Stimulated activated CD4-positive, alpha-beta T cell treated with anti-CD3 and anti-CD28 coated beads, TNF-alpha, amount 100 ng/mL, for 1 hour (primary cell): ENCODE measurements at places on chromosomes 16 and 17.

- no peak for DNase-seq
These were observed 31.2 kb downstream of the RPGRIP1L start for GRCh38 chr16:53672461-53672860.

- DNase-seq = no peak
These were observed 8.1 kb upstream of the NKD1 start for GRCh38 chr16:50539822-50540710.

GRCh38 chr16:75258807-75259141 is 7.3 kb upstream of the BCAR1 start:
- DNase-seq = no peak

GRCh38 chr17:2383628-2384167 is 17.2 kb downstream of the MNT start:
- no peak for DNase-seq

DNA sequence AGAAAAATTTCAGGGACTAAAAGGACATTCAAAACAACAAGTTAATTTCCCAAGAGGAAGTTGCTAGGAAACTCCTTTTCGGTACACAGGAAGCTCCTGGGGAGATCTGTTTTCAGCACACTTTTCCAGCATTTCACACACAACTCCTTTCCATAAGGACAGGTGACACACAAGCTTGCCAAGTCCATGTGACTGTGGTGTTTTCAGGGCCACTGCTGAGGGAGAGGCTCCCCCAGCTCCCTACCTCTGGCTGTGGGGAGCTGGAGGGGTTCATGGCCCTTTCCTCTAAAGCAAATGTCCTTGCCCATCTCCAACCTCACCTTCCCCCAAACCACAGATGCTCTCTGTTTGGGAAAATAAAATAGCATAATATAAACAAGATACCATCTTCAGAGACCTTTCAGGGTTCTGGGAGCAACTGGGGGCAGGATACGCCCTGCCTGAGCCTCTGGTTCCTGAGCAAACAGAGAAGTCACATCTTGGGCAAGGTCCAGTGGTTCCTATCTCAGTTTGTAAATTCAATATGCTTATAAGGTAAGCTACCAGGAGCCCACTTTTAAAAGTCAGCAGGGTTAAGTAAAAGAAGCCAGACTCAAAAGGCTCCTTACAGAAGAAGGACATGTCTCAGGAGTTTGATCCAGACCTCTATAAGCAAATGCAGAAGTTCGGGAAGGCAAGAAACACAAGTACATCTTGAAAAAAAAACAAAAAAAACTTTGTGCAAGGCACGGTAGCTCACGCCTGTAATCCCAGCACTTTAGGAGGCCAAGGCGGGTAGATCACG is 3.0 kb downstream of the PDZD9 start:
- DNase-seq = no peak

- no peak for DNase-seq
These were observed 223.1 kb downstream of the SEC14L1 start for GRCh38 chr17:77363821-77364361.

DNA sequence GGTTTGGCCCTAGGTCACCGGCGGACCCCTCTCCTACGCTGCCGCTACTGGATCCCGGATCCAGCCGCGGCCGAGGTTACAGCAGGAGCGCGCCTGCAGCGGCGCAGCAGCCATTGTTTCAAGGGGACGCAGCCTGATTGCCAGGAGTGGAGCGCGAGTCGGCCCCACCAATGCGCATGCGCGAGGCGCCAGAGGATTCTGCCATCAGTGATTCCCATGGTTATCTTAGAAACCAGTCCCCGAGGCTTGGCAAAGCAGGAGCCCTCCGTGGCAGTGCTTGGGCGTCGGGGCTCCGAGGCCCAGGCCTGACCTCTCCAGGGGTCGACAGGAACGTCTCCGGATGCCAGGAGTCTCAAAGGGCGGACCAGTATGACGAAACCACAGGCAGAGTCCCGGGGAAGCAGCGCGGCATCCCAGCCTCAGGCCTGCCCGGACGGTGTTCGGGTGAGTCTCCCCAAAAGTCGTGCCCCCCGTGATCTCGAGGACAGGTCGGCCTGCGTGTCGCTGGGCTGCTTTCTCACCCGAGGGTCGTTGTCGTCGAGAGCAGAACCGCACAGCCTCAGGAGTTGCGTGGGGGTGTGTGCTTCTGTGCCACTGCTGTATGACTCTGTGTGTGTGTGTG is 608.5 kb downstream of the KCNJ18 start:
- DNase-seq = no peak

GRCh38 chr17:3712811-3713463 is 10.8 kb upstream of the HASPIN start:
- no peak for DNase-seq

DNA sequence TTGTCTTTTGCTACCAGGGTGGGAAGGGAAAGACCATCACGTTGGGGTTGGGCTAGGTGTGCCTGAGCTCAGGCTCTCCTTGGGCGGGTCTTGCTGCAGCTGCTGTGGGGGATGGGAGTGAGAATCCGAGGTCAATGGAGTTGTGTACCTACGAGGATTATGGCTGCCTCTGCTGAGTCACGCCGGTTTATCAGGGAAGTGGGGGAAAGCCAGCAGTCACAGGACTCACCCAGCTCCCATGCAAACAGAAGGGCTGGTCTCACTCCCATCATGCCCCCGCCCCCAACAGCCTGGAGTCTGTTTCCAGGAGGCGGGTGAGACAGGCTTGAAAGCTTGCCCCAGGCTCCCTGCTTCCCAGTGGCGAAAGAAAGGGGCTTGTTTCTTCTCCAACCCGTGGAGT is 1259.0 kb upstream of the GOT2 start:
- DNase-seq = no peak

DNA sequence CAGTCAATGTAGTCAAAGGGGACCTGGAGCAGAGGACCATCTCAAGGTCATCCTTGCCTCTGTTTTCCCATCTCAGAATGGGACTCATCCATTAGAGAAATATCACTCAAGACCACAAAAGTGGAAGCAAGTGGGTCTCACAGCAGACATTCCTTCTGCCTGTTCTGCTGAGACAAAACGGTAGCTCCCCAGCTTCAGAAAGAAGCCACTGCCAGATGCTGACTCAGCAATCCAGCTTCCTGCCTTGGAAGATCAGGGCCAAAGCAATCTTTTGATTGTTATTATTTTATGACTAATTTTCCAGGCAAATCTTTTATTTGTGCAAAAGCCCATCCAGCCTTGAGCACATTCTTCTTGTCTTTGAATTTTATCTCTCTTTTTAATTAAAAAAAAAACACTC is 86.8 kb downstream of the CCT6B start:
- no peak for DNase-seq

GRCh38 chr17:17071531-17072360 is 29.5 kb downstream of the MPRIP start:
- DNase-seq = no peak

GRCh38 chr16:73179705-73180331 is 131.9 kb upstream of the ZFHX3 start:
- DNase-seq = no peak

DNA sequence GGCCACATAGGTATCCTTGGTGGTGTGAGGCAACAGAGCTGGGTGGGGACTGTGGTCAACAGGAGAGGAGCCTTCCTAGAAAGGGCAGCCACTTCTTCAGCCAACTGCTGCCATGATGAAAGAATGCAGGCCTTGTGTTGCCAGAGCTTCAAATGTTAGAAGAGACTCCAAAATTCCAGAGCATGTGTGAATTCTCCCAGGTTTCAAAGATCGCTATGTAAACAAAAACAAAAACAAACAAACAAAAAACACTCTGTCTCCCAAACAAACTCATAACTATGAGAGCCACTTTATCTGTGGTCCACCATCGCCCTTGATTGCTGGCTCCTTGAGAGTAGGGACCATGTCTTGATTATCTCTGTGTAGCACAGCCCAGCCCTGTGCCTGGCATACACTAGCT is 55.5 kb upstream of the ZNF423 start:
- no peak for DNase-seq

DNA sequence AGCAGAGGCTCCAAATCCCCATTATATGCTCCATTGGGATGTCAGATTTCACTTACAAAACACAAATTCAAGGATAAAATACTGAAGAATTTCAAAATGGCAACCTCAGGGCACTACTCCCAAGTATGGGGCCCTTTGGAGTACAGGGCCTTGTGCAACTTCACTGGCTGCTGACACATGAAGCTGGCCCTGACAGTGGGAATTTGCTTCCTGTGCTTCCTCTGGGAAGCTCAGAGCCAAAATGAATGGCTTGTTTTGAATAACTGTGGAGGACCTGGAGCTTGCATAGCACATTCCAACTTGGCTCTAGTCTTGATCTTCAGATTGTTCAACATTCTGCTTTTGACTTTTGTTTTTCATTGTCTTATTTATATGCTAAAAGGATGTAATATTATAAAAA is 52.3 kb upstream of the HNF1B start:
- DNase-seq = no peak

DNA sequence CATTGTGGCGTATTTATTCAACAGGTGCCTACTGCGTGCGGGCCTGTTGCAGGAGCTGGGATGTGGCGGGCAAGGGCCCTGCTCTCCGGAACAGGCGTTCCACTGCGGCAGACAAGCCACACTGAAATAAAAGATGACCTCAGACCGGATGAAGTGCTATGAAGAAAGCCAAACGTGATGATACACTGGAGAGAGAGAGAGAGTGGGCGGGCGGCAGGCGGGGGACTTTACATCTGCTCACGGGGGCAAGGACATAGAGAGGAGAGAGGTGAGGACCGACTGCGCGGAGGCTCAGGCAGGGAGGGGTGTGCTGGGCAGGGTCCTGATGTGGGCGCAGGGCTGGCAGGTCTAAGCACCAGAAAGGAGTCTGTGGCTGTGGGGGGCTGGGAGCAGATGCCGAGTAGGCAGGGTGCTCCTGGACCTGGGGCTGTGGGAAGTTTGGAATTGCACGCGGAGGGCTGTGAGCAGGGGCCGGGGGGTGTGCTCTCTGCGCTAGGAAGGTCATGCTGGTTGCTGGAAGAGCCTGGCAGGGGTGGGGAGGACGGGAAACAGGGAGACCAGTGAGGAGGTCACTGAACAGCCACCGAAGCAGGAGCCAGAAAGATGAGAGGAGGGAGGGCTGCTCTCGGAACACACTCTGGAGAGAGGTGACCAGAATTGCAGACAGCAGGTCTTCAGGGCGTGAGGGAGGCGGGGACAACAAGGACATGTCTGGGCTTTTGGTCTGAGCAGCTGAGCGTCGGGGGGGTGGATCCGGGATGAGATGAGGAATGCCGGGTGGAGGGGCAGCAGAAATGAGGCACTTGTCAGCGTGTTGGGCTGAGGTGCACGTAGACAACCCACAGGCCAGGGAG is 9.9 kb downstream of the MXRA7 start:
- no peak for DNase-seq

GRCh38 chr17:81801327-81801726 is 2.6 kb upstream of the GCGR start:
- DNase-seq = no peak

GRCh38 chr17:41298458-41299135 is 4.1 kb downstream of the KRTAP29-1 start:
- no peak for DNase-seq

GRCh38 chr17:83067718-83068261 is 11.6 kb upstream of the METRNL start:
- no peak for DNase-seq

GRCh38 chr16:87295661-87296531 is 21.3 kb downstream of the C16orf95 start:
- DNase-seq = no peak

DNA sequence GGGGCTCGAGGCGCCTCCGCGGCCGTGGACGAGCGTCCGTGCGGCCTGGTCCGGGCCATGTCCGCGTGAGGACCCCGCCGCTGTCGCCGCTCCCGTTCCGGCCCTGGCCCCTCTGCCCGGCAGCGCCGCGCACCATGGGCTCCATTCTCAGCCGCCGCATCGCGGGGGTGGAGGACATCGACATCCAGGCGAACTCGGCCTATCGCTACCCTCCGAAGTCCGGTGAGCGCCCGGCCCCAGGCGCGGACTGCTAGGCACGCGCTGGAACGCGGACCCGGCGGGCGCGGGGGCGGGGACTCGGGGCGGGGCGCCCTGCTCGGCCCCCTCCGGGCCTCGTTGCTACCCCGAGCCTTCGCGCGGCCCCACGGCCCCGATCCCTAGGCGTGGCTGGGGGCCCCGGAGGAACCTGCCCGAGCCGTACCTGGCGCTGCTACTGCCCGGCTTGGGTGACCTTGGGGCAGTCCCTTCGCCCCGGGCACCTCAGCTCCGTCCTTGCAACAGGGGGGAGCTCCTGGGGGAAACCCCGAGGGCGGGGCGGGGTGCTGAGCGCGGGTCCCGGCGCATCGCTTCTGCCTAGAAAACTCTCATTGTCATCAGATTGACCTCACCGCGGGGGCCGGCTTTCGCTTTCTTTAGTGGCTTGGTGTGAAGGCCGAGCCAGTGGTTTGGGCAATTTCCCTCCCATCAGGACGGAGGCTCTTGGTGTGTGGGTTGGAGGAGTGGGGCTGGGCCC is 367 bp downstream of the MGRN1 start:
- no peak for DNase-seq

DNA sequence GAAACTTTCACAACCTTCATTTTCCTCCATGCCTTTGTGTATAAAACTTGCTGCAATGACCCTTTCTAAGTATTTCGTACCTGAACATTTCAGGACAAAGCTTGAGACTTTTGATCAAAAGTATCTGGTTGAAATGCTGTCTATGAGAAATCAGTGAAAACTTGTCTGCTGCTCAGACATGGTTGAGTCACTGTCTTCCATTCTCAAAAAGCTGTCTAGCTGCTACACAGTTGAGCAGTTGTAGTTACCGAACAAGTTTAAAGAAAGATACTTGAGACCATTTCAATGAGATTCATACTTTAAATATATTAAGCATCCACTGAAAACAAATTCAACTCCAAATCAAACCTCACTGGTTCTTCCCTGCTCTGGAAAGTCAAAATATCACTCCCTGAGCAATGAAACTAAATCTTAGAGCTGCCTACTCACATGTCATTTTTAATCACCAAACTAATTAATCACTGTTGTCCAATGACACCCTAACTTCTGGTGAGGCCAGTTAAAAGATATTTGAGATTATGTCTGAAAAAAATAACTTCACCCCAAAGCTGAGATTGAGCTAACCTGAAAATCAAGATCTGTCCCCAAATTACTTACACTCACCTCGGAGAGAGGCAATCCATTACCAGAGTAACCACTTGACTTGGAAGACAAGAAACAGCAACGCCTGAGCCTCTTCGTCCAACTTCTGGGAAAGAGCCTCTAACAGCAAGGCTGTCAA is 488 bp downstream of the TMEM100 start:
- no peak for DNase-seq

DNA sequence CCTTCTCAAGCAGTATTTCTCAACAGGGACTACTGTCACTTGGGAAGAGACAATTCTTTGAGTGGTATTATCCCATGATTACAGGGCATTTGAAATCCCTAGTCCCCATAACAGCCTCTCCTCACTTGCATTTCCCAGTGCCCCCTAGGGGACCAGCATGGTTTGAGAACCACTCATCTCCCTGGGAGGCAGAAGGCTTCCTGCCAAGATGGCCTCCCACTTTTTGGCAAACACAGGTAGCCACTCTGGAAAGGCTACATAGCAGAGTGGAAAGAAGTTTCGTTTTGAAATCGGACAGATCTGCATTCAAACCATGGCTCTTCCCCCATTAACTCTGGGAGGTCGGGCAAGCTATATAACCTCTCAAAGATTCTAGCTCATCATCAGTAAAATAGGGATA is 256.8 kb downstream of the XYLT1 start:
- no peak for DNase-seq
